ENCODE measurements at places on chromosomes 4 and X.

GRCh38 chrX:152866386-152866785, 31.5 kb upstream of the ZNF185 start:
- no peak for DNase-seq

DNA sequence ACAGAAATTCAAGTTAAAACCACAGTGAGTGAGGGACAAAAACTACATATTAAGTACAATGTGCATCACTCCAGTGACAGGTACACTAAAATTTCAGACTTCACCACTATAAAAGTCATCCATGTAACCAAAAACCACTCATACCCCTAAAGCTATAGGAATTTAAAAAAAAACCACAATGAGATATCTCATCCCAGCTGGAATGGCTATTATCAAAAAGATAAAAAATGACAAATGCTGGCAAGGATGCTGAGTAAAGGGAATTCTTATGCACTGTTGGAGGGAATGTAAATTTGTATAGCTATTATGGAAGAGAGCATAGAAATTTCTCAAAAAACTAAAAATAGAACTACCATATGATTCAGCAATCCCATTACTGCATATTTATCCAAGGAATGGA, 171.1 kb downstream of the HHIP start:
- no peak for DNase-seq

GRCh38 chr4:60344908-60345307, 855.2 kb upstream of the ADGRL3 start:
- DNase-seq: no peak

DNA sequence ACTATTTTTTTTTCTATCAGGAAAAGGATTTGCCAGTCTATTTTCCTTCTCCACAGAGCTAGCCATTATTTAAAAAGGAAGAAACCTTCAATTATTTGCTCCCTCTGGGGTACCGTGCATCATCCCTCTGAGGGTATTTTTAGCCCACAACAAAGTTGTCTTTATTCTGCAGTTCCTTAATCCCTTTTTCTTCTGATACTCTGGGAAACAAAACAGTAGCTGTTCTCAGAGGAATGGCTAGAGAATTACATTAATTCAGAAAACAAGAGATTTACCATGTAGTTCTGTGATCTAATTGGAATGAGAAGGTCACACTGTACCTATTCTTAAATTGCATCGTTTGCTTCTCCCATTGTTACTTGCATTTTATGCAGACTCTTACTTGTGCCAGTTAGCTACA, 1056.7 kb downstream of the STIM2 start:
- DNase-seq: no peak

GRCh38 chrX:14922437-14922836, 49.2 kb downstream of the MOSPD2 start:
- peak; percentile 70 for DNase-seq

DNA sequence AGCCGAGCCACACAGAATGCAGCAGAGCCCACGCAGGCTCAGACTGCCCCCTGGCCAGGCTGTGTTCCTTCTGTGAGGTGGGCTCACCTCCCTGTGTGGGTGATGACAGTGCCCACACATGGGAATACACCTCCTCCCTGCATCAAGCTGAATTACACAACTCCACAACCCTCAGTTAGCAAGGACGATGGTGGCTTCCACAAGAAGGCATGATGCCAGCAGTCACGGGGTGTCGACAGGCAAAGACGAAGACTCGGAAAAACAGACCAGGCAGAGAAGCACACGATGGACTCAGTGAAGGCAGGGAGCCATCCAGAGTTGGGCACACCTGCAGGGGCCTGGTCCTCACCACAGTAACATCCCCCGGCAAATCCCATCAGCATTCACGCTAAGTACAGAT, 12.1 kb downstream of the LETM1 start:
- DNase-seq: no peak

DNA sequence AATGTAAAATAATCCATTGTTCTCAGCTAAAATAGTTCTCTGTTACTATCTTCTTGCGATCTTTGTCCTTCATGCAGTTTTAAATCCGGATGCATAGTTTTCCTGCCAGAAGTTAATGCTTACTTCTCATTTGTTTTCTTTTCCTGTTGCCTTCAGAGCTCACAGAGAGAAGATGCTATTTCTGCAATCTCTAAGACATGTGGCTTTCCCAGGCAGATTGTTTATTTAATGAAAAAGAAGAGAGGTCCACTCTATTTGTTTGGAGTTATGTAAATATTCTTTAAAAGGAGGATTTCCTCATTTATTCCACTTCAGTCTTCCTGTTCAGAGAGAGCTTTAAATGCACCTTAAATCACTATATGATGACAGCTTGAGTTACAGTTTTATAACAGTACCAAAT, 39.3 kb upstream of the HPGD start:
- DNase-seq: no peak

GRCh38 chr4:53576676-53577372, 14.5 kb downstream of the LNX1 start:
- DNase-seq: peak; percentile 9

GRCh38 chr4:124790471-124790870, 77.9 kb upstream of the ANKRD50 start:
- DNase-seq: no peak

GRCh38 chr4:168646001-168646768, 149.3 kb downstream of the PALLD start:
- no peak for DNase-seq

GRCh38 chrX:46953597-46953996, 41.4 kb downstream of the JADE3 start:
- DNase-seq: no peak

DNA sequence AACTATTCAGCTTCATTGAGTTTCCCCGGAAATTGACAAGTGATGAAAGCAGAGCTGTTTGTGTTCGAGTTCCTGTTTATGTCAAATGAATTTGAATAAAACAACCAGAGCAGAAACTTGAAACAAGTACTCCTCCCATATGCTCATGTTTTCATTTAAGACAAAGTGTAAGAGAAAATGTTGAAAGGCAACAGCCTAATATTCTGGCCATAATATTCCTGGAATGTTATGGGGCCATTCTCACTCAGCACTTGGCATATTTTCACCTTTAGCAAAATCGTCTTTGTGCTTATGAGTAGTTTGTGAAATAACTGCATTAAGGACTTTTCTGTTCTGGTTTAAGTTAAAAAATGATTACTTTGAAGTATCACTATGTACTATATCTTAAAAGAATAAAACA, 276.0 kb upstream of the FAT1 start:
- no peak for DNase-seq

DNA sequence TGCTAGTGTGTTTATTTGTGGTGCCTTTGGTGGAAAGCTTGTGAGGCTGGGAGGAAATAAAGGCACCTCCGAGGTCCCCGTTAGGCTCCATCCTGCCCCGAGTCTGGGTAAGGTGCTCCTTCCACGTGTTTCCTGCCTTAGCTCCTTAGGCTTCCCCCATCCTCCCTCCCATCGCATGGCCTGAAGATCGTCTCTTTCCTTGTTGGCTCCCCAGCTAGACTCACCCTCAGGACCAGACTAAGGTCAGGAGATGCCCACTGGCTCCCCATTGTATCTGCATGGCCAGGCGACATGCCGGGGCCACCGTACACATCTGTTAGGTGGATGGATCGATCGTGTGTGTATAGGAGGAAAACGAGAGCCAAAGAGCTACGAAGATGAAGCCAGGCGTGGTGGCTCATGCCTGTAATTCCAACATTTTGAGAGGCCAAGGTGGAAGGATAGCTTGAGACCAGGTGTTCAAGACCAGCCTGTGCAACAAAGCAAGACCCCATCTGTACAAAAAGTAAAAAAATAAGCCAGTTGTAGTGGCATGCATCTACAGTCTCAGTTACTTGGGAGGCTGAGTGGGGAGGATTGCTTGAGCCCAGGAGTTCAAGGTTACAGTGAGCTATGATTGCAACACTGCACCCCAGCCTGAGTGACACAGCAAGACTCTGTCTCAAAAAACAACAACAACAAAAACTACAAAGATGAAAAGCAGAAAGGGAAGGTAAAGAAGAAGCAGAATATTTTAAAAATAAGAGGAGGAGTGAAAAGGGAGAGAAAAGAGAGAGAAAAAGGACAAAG, 53.7 kb downstream of the SEPSECS start:
- no peak for DNase-seq

GRCh38 chr4:100651499-100652175, 133.8 kb upstream of the EMCN start:
- DNase-seq: no peak

DNA sequence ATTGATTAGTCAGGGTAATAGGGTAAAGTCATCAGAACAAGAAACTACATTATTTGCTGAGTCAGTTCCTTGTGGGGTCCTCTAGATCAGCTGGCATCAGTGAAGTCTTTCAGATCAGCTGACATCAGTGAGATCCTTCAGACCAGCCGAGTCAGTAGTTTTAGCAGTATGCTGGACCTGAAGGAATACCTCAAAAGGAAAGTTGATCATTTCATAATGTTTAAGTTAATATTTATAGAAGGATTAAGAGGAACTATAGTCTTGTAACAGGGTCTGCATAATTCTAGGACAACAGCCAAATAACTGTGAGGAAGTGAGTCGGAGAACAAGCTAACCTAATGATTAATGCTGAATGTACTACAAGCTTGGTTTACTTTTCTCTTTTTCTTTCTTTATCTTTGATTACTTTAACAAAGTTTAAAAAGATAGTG, 958 bp upstream of the UGT2B7 start:
- peak; percentile 54 for DNase-seq

- no peak for DNase-seq
These were observed 202.3 kb upstream of the CENPE start for GRCh38 chr4:103400405-103400804.

DNA sequence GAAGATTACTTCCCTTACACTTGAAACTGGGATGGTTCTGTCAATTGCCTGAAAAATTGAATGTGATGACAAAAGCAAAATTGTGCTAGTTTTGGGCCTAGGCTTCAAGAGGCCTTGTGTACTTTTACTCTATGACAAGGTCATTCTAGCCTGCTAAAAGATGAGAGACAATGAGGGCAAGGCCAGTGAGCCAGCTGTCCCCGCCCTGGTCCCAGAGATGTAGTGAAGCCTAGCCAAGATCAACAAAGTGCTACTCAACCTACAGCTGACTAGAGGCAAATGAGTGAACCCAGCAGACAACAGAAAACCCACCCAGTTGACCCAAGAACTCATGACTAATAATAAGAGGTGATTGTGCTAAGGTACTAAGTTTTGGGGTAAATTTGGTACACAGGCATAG, 248.7 kb downstream of the IL15 start:
- no peak for DNase-seq
